ENCODE measurements at places on chromosomes 12 and 14.

DNA sequence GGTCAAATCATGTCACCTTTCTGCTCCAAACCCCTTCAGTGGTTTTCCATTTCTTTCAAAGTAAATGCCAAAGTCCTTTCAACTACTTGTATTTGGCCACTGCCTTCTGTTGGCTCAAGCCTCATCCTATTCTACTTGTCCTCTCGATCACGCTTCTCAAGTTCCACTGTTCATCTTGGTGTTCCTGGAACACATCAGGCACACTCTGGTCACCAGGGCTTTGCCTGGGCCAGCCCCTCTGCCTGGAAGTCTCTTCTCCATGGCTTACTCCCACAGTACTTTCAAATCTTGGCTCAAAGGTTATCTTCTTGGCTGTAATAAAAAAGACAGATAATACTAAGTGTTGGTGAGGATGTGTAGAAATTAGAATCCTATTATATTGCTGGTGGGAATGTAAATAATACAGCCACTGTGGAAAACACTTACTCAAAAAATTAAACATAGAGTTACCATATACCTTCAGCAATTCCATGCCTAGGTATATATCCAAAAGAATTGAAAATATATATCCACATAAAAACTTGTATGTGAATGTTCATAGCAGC lies 17.3 kb upstream of the PPFIBP1 start:
- DNase-seq: no peak

DNA sequence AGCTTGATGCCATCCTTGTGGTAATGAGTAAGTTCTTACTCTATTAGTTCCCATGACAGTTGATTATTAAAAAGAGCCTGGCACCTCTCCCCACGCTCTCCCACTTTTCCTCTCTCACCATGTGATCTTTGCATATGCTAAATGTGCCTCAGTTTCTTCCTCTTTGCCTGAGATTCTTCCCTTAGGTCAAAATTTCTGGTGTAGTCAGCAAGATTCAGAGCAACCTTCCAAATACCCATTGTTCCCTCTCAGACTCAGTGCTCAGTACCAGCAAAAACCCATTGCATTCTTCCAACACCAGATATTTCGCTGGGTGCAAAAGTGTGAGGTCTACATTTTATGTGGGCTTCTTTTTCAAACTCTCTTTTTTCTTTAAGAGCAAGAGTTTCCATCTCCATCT lies 10.8 kb upstream of the USP15 start:
- no peak for DNase-seq

DNA sequence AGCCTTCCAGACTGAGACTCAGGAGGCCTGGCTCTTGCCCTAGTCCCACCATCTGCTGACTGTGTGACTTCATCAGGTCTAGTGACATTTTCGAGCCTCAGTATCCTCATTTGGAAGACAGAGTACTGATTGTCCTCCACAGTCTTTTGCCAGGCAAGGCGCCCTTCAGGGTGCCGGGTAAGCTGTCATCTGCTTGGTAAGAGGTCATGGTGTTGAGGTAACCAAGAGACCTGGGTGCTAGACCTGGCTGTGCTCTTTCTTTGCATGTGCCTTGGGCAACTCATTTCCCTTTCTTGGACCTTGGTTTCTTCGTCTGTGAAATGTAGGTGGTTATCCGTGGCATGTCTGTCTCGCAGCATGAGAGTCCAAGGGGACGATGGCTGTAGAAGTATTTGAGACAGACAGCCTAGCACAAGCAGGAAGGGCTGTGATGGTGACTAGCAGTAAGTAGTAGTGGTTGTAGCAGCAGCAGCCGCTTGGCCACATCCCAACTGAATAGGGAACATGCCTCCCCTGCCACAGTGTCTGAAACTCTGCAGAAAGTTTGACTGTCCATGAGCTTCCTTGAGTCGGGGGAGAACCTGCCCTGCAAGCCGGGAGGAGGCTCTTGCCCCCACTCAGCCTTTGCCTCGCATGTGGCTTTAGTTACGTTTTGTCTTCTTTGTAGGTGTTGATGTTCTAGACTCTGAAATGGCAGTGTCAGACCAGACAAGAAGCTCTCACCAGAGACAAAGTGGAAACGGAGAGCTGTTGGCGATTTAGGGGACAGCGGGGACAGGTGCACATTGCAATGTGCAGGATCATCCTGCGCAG lies 40.3 kb downstream of the EVL start:
- DNase-seq: no peak

DNA sequence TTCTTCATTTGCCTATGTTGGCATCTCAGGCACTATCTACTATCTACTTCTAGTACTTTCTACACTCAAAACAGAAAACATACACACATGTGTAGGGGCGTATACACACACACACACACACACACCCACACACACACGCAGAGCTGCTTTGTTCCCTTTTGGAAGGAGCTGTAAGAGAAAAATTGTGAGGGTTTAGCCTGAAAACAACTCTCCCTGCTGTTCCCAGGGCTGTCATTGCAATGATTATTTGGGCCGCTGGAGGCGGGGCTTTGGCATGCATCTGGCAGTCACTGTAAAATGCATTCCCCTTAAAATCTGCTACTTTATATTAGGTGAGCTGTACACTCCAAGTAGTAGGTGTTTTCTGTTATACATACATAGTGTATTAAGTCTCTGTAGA lies 29.1 kb upstream of the SLC38A2 start:
- DNase-seq: no peak

DNA sequence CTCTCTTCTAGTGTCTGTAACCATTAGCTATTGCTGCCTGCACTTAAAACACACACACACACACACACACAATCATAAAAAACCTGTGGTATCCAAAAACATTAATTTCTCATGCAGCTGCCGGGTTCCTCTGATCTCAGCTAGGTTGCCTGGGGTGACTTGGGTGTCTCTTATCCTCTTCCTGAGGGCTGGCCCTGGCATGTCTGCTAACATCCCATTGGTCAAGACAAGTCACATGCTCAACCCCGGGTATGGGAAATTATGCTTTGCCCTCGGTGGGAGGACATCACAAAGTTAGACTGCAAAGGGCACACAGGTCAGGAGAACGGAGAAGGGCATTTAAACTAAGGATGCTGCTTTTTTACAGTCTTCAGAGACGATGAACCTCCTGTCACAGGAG lies 55.7 kb downstream of the TRPV4 start:
- DNase-seq: peak; percentile 10

- DNase-seq: no peak
These were observed 325.5 kb downstream of the TMEM121 start for GRCh38 chr14:105851716-105852377.

DNA sequence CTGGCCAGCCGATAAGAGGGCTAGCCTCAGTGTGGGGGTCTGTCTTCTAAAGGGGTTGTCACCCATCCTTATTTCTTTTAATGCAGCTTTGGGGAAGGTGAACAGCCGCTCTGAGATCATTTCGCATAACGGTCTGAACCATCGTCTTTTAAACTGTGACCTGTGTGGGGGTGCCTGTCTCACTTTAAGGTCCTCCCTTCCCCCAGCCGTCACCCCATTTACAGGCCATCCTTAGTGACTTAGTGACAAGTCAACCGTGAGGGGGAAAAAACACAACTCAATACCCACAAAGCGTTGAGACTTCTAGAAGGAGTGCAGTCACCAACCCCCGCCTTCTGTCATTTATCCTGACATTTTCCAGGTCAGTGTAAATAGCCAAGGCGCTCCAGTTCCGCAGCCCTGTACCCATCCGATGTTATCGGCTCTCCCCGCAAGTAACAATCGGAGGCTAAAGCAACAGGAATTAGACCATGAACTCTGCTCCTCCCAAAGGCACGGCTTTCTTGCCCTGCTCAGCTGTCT lies 505 bp upstream of the DENND5B start:
- no peak for DNase-seq

GRCh38 chr12:5518584-5519365 lies 86.9 kb downstream of the NTF3 start:
- DNase-seq: no peak

- no peak for DNase-seq
These were observed 68.0 kb downstream of the DIP2B start for GRCh38 chr12:50572760-50573159.

DNA sequence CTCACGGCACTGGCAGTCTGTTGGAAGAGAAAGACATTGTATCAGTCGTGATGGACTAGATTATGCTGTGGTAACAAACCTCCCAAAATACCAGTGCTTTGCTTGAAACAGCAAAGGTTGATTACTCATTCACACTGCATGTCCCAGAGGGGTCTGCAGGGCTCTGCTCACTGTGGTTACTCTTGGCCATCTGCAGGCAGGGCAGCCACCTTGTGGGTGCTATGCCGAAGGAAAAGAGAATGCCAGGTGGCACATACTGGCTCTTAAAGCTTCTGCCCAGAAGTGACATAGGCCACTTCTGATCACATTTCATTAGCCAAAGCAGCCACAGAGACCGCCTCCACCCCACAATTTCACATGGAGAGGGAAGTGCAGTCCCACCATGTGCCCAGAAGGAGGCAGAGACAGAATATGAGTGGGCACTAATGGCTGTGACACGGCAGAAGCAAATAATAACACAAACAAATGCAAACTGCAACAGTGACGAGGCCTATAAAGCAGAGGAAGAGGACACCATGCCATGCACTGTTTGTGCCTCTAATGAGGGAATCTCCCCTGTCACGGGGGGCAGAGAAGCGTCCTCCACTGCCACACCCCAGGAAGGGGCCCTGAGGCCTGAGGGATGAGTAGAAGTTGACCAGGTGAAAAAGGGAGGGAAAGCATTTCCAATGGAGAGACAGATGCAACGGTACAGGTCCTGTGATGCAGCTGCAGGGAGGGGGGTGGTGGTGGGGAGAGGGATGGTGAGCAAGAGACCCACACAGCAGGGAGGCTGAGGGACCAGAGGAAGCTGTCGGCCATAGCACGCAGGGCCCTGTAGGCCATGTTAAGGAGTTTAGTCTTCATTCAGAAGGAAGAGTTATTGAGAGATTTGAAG lies 51.7 kb upstream of the KICS2 start:
- DNase-seq: no peak

- DNase-seq: no peak
These were observed 20.0 kb downstream of the KCNK10 start for GRCh38 chr14:88303041-88303440.

GRCh38 chr14:53881921-53882320 lies 74.7 kb downstream of the BMP4 start:
- no peak for DNase-seq

DNA sequence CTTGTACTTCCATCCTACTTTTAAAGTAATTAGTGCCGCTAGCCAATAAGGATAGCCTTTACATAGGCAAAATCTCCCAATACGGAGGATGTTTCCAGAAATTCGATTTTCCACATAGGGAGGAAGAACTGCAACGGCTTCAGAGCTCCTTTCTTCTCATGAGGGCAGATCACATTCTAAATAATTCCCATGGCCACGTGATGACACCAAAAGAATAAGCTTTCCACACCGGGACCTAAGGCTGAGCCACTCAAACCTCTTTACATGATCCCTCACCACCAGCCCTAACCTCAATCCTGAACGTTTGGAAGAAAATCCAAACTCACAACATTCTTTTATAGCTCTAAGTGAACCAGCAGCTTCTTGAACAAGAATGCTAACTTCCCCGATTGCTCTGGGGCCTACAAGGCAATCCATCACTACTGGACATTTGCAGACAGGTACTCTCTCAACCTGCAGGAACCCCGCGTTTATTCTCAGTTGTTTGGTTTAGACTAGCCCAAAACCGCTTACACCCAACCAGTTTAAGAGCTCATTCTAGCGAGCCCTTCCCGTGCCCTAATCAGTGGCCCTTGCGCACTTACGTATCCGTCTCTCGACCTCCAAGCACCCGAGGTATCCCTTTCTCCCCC lies 884 bp downstream of the CAPRIN2 start:
- no peak for DNase-seq

- no peak for DNase-seq
These were observed 93.7 kb downstream of the KCNMB4 start for GRCh38 chr12:70459786-70460185.

GRCh38 chr14:93749076-93749420 lies 39.2 kb downstream of the PRIMA1 start:
- no peak for DNase-seq

DNA sequence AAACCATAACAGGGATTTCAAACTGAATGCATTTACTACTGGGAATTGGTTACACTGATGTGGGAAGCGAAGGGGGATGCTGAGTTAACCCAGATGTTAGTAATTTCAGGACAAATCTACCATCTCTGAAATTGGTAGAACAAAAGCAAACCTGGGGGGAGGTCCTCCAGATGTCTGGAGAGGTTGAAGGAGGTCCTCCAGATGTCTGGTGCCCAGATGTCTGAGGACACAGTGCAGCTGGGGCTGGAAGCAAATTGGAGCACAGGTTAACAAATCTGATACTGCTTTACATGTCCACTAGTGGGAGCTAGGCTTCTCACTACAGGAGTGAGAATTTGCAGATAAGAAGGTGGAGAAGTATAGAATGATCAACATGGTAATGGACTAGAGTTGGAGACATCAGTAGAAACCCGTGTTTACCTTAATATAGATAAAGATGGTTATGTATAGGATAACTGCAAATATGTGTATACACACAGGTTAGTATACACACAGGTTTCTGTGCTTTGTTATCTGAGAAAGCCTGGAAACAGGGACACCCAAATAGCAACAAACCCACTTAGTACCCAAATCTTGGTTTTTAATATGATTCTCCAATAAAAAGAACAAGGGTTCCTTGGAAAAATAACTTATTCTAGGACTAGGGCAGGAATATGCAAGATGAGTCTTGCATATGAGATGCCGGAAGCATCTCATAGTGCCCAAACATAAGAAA lies 162.5 kb downstream of the C12orf50 start:
- DNase-seq: no peak

DNA sequence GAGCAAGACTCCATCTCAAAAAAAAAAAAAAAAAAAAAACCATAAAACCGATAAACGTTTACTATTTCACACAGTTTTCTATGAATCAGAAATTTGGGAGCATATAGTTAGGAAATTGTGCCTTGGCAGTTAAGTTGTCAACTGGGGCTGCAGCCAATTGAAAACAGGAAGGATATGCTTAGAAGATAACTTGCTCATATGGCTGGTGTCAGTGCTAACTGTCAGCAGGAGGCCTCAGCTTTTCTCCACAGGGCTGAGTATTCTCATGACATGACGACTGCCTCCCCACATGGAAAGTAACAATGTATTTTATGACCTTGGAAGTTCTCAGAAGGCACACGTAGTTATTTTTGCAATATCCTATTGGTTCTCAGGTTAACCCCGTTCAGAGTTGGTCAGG lies 29.6 kb upstream of the OR5AU1 start:
- no peak for DNase-seq

- DNase-seq: no peak
These were observed 134.1 kb upstream of the SSTR1 start for GRCh38 chr14:38073641-38074040.

GRCh38 chr14:106845286-106846087 lies 1319.1 kb downstream of the TMEM121 start:
- DNase-seq: peak; percentile 25
